BJ (cell line): ENCODE measurements at places on chromosomes 2 and 18.

- DNase-seq, result no peak
Measured at GRCh38 chr2:33240178-33240577, 236.3 kb upstream of the RASGRP3 start.

DNA sequence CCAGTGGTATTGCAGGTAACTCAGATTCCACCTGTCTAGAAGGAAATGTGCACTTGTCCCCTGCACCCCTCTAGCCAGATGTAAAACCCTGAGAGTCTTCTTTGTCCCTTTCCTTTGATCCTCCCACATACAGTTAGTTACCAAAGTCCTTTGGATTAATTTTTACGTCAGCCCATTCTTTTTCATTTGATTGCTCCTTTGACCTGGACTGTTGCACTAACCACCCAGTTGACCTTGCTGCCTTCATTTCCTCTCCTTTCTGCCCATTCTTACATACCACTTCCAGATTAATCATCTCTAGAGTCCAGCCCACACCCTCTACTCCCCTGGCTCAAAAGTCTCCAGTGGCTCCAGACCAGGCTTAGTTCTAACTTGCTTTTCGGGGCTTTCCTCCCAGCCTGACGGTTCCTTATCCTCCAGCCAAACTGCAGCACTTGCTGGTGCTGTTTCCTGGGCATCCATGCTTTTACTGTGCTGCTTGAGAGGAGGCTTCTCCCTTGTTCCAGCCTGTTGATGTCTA lies 99.3 kb downstream of the SPTBN1 start:
- no peak for DNase-seq

- DNase-seq, result no peak
Measured at GRCh38 chr18:36330435-36331052, 33.0 kb downstream of the FHOD3 start.

DNA sequence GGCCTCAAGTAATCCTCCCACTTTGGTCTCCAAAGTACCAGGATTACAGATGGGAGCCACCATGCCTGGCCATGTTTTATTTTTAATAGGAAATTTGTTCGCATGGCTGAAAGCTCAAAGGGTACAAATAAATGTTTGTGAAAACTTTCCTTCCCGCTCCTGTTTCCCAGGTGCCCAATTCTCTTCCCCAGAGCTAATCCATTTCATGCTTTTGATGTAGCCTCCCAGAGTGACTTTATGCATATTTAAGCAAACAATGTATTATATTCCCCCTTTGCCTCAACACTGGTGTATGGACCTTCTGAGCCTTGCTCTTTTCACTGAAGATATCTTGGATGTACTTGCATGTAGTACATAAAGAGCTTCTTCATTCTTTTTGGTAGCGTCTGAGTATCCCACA lies 52.5 kb upstream of the ITSN2 start:
- DNase-seq, result no peak

GRCh38 chr2:139177041-139177440 lies 396.9 kb upstream of the NXPH2 start:
- no peak for DNase-seq

DNA sequence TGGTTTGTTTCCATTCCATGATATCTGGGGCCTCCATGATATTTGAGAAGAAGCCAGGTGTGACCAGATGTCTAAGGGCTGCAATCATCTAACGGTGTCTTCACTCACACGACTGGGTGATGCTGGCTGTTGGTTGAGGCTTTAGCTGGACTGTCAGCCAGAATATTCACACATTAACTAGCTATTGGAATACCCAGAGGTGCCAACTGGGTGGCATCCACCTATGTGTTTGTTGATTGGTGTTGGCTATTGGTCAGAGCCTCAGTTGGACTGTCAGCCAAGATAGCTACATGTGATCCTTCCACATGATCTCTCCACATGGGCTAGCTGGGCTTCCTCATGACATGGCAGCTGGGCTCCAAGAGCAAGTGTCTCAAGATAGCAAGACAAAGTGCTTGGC lies 117.4 kb downstream of the CDCA7 start:
- no peak for DNase-seq

GRCh38 chr2:144453486-144454158 lies 66.3 kb downstream of the ZEB2 start:
- no peak for DNase-seq

GRCh38 chr2:98164256-98164655 lies 77.3 kb downstream of the VWA3B start:
- DNase-seq, result no peak

GRCh38 chr18:22711192-22711685 lies 221.9 kb upstream of the RBBP8 start:
- DNase-seq, result no peak

DNA sequence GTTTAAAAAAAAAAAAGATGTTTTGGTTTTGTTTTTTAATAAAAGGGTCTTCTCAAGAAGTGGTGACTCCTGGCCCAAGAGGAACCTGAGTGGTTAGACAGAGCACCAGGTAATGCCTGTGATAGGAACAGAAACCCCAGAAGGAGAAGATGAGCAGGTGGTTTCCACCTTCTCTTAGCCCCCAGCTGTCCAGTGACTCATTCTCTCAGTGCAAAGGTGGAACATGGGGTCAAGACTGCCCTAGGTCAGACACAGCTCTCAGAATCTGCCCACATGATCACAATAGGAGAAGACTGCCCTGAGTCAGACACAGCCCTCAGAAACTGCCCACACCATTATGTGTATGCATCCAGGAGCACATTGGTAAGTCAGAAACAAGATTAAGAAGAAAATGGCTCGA lies 61.8 kb downstream of the TBC1D8 start:
- no peak for DNase-seq

GRCh38 chr18:74499633-74500032 lies 3.5 kb downstream of the CNDP2 start:
- no peak for DNase-seq

- no peak for DNase-seq
Measured at GRCh38 chr2:112666761-112667122, 21.0 kb downstream of the SLC20A1 start.

- DNase-seq, result no peak
Measured at GRCh38 chr2:49858113-49858490, 703.8 kb upstream of the FSHR start.

GRCh38 chr2:26609205-26609631 lies 31.9 kb downstream of the CIB4 start:
- DNase-seq, result no peak

GRCh38 chr2:120791243-120791961 lies 55.7 kb downstream of the GLI2 start:
- no peak for DNase-seq

- no peak for DNase-seq
Measured at GRCh38 chr2:25062511-25062917, 20.6 kb downstream of the EFR3B start.

DNA sequence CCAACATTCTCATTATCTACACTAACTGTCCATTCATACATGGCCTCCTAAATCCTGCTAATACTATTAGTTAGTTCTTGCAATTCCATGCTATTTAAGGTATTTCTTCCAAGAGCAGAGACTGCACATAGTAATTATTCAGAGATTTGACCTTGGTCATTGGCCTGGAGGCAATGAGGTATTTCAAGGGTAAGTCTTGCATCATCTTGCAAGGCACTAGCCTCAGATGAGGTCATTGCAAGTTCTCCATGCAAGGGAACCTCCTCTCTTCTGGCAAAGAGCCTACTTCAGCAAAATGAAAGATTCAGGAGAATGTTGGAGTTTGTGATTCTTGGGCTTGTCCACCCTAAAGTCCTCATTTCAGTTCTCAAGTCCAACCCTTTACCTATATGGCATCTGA lies 48.5 kb upstream of the IKZF2 start:
- no peak for DNase-seq

DNA sequence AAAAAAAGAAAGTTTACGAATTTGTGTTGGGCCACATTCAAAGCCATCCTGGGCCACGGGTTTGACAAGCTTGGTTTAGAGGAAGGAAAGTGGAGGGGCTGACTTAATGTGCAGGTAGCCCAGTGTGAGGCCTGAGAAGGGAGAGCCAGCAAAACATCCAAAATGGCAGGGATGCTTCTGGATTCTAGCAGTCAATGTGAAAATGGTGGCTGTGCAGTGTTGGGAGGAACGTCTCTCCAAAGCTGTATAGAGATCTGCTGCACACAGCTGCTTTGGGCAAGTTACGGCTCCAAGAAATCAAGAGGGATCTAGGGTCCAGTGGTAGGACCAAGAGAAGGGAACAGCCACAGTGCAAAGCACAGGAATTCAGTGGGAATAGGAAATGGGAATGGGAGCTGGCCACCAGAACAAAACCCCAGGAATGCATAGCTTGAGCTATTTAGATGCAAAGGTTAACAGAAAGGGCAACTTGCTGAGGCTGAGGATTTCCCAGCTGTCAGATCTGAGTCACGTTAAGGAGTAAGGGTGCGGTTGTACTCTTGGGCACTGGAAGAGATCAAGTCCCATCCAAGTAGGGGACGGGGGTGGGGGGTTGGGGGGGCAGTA lies 70.6 kb downstream of the B3GNT2 start:
- DNase-seq, result peak; percentile 49

GRCh38 chr18:45879681-45880655 lies 54.5 kb downstream of the SIGLEC15 start:
- no peak for DNase-seq

- peak; percentile 72 for DNase-seq
Measured at GRCh38 chr2:231810905-231811304, 24.7 kb downstream of the COPS7B start.
